Amniotic stem cell (primary cell): ENCODE measurements at places on chromosomes 11 and 22.

DNA sequence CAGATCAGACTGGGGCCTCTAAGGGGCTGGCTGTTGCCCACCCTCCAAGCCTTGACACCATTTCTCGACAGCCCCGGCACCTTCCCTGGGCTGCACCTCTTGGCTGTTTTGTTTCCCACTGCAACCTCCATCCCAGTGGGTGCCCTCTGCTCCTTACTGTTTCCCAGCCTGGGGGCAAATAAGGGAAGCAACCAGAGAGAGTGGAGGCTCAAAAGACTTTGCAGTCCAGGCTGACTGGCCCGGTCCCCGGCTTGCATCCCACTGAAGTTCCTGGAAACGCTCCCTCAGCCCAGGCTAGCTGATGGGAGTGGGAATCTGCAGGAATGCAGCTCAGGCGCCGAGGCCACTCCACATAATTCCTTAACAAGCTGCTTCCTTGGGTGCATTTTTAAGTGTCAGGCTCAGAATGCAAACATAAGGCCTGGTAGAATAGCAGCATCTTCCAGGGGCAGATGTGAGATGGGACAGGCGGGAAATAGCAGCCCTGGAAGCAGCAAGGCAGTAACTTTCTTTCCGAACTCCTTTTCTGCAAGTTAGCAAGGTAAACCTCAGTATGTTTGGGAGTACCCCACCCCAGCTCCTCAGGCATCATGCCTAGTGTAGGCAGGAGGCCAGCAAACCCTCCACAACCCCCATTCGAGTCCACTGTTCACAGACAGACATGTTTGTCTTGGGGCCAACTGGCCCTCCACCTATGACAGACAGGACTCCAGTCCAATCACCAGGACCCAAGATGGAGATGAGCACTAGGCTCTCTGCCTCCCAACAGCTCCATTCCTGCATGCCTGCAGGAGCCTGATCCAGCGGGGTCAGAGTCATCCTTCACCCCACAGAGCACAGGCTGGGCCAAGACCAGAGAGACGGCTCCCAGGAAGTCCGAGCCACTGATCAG is 39.3 kb downstream of the RPL27A start:
- DNase-seq, result no peak

DNA sequence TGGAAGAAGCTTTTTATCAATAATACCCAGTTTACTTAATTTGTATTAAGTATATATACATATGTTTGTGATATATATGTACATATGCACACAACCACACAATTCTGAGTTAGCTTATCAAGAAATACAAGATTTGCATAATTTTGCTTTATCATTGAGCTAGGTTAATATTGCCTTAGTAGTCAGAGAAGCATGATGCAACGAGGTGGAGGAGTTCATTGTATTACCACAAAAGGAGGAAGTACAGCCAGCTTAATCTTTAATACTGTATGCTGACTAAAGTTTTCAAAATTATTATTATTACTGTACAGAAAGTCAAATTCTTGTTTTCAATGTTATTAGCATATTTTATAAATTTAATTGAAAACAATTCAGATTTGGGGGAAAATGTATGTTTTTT is 278.4 kb upstream of the PDGFD start:
- DNase-seq, result no peak

- DNase-seq, result peak; percentile 63
Measured at GRCh38 chr11:95544095-95544856, 245.3 kb downstream of the FAM76B start.

- DNase-seq, result no peak
Measured at GRCh38 chr11:19892387-19892786, 179.8 kb downstream of the NAV2 start.

DNA sequence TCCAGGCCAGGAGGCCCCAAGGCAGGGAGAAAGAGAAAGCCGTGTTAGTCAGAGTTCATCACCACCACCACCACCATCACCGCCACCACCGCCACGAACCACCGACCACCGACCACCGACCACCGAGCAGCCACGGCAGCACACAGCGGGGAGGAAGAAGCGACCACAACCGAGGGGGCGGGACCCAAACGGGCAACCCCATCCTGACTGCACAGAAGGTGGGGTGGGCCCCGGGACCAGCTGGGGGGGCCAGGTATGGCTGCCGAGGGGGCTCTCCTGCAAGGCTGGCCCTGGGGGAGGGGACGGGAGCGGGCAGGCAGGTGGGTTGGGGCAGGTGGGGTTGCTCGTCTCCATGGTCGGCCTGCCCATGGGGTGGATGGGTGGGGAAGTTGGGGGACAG is 34.2 kb downstream of the SYT7 start:
- DNase-seq, result no peak

DNA sequence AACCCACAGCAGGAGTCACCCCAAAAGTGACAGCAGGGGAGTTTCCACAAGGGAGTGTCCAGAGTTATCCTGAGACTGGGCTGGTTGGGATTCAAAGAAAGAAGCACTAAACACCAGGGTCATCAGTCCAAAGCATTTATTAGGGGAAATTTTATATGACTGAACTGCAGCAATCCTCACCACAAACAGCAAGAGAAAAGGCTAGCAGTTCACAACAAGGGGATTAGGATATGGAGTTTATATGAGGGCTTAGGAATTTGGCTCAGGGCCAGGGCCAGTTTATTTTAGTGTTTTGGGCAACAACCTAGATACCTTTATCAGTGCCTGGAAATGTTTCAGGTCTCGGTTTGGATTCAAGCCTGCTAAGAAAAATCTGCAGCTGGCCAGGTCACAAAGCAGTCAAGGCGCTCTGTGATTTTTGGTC is 4.6 kb upstream of the TMEM126A start:
- DNase-seq, result no peak

DNA sequence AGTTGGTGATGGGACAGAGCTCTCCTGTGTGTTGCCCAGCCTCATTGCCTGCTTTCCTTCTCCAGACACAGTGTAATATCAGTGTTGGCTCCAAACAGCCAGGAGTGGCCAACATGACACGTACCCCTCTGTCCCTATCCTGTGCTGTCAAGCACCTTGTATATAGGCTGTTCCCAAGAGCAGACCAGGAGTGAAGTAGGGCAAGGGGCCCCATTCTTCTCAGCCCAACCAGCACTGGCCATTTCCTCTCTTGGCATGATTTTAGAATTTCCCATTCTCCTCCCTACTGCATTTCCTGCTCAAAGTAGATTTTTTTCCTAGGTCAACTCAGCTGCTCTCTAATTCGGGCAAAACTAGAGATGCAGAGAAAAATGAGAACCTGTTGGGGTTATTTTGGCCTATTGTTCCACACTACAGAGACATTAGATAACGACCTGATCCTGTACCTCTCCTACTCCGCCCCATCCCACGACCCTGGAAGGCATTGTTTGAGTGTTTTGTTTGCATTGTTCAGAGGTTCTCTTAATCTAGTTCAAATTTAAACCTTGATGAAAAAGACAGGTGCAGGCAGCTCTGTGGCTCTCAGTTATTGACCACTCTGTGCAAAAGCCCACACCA is 95.6 kb downstream of the RASSF10 start:
- DNase-seq, result no peak

DNA sequence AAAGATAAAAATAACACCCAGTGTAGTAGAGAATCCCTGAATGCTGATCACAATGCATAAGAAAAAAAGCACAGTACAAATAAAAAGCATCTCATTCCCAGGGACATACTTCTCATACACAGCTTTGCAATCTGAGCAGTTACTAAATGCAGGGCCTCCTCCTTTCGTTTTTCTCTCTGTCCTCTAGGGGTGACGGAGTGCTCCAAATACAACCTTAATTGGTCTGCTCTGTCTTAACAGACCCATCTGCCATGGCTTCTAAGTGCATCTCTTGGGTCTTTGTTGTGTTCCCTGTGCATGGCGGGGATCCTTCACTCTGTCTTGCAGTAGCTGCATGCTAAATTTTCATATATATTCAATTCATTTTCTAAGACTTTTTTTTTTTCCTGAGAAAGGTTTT is 1114.2 kb upstream of the RAG2 start:
- DNase-seq, result no peak

- DNase-seq, result no peak
Measured at GRCh38 chr11:46800177-46800576, 45.9 kb downstream of the CKAP5 start.

DNA sequence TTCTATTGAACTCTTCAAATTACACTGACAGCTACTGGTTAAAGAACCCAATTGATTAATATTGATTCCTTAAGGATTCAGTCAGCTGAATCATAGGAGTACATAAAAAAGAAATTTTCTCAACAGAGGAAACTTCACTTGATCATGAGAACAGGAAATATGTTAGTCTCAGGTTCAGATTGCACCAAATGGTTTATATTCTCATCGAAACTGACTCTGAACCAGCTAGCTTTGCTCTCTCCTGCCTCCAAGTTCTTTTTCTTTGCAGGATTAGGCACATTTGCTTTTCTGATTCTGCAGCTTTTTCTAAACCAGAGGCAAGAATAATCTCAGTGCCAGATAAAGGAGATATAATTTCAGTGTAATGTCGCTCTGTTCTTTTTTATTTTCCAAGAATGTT is 33.2 kb upstream of the CTSC start:
- DNase-seq, result no peak

- no peak for DNase-seq
Measured at GRCh38 chr11:86396396-86396795, 21.7 kb downstream of the CCDC81 start.

DNA sequence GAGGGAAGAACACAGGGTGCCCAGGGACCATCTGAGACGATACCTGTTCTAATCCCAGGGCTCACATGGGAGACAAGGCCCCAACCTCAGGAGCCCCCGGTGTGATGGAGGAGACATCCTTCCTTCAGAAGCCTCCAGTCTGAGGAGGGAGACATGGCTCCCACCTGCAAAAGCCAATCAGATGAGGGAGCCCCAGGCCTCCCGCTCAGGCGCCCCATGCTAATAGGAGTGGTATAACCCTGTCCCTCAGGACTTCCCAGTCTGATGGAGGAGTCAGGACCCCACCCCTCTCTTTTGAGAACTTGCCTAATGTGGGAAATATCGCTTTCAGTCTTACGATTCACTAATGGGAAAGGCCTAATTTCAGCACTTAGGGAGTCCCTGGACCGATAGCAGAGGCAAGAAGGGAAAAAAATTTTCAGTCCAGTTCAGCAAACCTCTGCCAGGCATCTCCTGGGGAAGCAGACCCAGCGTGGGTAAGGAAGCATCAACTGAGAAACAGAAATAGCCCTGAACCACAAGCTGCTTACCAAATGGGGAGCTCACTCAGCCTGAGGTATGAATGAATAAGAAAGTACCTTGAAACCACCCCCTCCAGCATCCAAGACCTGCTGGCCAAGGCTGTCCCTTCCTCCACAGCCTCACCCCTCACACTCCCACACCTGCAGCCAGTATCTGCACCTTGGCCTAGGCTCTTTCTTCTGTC is 5.9 kb downstream of the ARRB1 start:
- no peak for DNase-seq

GRCh38 chr22:25661073-25661472 is 80.9 kb upstream of the MYO18B start:
- no peak for DNase-seq

DNA sequence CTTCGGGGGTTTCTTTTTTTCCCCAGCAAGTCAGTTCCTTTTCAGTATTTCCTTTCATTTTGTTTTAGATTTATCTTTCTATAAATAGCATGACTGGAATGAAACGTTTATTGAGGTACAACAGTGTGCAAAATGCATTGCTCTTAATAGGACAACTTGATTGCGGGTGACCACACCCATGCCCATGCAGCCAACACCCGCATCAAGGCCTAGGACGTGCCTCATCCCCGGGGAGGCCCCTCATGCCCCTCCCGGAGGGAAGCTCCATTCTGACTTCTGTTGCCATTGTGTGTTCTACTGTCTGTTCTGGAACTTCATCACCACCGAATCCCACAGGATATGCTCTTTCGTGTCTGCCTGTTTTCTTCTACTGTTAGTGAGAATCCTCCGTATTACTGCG is 82.2 kb downstream of the RPS6KA4 start:
- DNase-seq, result no peak

GRCh38 chr11:105520706-105521345 is 89.0 kb upstream of the GRIA4 start:
- no peak for DNase-seq

DNA sequence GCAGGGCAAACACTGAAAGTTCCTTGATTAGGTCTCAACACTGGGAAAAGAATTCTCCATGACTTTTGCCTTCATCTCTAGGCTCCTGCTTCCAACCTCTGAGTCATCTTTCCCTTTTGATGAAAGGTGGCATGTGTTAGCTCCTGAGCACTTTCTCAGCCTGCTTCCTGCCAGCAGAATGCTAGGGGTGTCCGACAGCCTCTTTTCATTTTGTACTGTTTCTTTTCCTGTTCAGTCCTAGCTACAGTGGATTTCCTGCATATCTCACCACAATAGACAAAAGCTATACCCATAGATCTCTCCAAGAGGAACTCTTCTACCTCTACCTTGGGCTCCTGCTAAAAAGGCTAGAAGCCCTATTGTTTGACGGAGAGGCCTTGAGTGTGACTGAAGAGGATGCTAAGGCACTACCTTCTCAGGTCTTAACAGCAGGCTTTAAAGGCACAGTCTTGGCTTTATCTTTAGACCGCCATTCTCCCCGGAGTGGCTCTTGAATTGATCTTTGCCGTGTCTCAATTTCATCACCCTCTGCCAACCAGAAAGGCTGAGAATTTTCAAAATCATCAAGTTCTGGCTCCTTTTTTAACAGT is 145.5 kb downstream of the RBFOX2 start:
- no peak for DNase-seq

- DNase-seq, result peak; percentile 35
Measured at GRCh38 chr11:83566950-83567349, 280.8 kb upstream of the CCDC90B start.

DNA sequence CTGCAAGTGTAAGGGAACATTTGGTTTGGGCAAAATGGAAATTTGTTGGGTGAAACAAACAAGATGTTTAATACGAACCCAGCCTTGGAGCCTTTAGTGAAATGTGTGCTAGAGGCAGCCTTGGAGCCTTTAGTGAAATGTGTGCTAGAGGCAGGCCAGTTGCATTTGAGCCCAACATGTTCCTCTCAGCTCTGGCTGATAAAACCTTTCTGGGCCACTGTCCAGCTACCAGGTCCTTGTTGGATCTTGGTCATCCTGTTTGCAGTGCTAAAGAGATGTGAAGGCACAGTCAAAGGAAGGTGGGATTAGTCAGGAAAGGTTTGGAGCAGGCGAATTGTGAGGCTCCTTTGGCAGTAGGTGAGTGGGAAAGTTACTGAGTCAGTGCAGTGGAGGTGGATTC is 48.9 kb downstream of the CEP164 start:
- no peak for DNase-seq

DNA sequence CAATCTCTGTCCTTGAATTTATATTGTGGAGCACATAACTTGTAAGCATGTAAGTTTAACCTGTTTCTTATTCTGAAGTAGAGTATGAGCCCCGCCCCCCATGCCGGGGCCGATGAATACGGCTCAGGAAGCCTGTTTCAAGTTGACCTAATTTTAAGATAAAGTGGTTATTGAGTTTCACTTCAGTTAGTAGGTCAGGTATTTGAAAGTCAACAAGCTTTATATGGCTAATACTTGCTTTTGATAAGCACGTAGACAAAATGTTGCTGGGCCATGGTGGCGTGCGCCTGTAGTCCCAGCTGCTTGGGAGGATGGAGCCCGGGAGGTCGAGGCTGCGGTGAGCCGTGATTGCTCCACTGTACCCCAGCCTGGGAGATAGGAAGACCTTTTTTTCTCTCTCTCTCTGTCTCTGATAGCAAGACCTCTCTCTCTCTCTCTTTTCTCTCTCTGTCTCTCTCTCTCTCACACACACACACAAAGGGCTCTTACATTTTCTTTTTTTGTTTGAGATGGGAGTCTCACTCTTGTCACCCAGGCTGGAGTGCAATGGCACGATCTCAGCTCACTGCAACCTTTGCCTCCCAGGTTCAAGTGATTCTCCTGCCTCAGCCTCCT is 14.4 kb downstream of the YWHAH start:
- DNase-seq, result no peak
